ENCODE measurements at places on chromosomes 4 and X.

GRCh38 chr4:913280-913618, 18.9 kb downstream of the GAK start:
- no peak for DNase-seq

GRCh38 chrX:140091125-140091886, 126.0 kb upstream of the CXorf66 start:
- DNase-seq, result peak; percentile 12

GRCh38 chr4:110849461-110849860, 226.6 kb upstream of the PITX2 start:
- no peak for DNase-seq

DNA sequence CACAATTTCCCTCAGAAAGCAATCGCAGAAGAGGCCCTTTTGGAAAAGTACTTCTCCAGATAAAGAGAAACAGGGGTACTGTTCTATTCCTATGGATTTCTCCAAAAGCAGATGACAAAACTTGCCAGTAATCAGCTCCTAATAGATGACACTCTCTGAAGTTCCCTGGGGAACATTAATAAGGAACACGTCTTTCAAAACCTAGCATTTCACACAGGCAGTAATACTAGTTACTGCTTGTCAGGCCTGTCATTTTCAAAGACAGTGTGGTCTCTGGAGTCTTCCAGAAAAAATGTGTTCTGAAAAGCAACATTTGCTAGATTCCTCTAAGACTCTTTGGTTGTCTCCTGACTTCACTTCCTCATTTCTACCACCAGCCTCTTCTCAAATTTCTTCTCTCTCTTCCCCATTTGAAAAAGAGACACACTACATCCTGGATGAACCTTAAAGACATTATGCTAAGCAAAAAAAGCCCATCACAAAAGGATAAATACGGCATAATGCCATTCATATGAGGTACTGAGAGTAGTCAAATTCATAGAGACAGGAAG, 47.3 kb downstream of the CHRDL1 start:
- DNase-seq, result no peak

GRCh38 chr4:77564231-77564630, 41.4 kb upstream of the CXCL13 start:
- no peak for DNase-seq

GRCh38 chr4:15878011-15878410, 60.5 kb downstream of the FGFBP1 start:
- DNase-seq, result no peak

- no peak for DNase-seq
These were observed 281.6 kb downstream of the KLHL13 start for GRCh38 chrX:117835034-117835433.

- DNase-seq, result no peak
These were observed 14.1 kb upstream of the CXCL6 start for GRCh38 chr4:73822389-73822788.

DNA sequence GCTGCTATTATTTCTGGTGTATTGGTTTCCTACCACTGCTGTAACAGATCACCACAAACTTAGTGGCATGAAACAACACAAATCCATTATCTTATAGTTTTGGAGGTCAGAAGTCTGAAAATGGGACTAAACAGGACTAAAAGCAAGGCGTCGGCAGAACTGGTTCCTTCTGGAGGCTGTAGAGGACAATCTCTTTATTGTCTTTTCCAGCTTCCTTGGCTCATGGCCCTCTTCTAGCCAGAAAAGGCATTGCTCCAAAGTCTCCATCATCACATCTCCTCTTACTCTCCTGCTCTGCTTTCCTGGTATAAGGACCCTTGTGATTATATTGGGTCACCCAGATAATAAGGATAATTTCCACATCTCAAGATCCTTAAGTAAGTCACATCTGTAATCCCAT, 121.9 kb downstream of the CLCN4 start:
- DNase-seq, result no peak

DNA sequence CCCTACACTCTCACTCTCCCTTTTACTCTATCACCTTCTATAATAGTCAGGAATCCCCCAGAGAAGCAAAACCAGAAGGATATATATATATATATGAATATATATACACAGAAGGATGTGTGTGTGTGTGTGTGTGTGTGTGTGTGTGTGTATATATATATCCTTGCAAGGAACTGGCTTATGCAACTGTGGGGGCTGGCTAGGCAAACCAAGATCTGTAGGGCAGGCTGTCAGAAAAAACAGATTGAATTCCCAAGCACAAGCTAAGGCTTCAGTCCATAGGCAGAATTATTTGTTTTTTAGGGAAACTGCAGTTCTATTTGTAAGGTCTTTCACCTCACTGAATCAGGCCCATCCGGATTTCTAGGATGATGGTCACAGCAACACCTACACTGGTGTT, 13.0 kb upstream of the KLHL2 start:
- DNase-seq, result no peak

DNA sequence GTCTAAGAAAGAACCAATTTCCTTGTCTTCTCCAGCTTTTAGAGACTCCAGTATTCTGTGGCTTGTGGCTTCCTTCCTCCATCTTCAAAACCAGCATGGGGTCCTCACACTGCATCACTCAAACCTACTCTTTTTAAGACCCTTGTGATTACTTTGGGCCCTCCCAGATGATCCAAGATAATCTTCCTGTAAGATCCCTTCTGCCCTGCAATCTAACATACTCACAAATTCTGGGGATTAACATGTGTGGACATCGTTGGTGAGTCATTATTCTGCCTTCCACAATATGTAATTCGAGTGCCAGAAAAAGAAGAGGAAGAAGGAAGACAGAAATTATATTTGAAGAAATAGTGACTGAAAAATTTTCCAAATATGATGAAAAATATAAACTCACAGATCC, 47.9 kb downstream of the BEND4 start:
- DNase-seq, result no peak

DNA sequence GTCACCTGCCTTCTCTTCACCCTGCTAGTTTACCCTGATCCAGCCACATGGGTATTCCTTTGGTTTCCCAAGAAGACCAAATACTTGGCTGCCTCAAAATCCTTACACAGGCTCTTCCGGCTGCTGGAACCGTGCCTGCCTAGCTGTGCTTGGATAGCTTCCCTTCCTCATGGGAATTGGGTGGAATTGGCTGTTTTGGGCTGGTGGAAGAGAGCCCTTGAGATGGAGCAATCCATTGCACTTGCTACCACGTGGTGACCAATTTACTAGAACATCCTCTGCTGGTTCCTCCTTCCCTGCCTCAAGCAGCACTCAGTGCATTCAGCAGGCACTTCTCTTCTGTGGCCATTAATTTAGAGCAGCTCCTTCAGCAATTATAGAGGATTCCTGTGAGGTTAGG, 119.3 kb upstream of the AP1S2 start:
- DNase-seq, result no peak

DNA sequence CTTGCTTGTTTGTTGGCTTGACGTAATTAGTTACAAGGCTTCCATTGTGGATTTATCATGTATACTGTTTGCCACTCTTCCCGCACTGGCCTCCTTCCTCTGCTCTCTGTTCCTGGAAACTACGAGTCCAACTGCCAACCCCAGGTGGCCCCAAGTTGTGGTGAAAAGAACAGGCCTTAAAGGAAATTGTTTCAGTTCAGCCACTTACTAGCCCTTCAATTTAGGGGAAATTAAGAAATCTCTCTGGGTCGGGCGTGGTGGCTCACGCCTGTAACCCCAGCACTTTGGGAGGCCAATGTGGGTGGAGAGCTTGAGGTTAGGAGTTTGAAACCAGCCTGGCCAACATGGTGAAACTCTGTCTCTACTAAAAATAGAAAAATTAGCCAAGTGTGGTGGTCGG, 28.0 kb downstream of the RBM47 start:
- no peak for DNase-seq

- no peak for DNase-seq
These were observed 33.2 kb upstream of the OCIAD2 start for GRCh38 chr4:48939785-48940184.

GRCh38 chr4:32219306-32220075, 1499.3 kb downstream of the PCDH7 start:
- no peak for DNase-seq

- no peak for DNase-seq
These were observed 167.1 kb downstream of the NSUN7 start for GRCh38 chr4:40916880-40917279.

DNA sequence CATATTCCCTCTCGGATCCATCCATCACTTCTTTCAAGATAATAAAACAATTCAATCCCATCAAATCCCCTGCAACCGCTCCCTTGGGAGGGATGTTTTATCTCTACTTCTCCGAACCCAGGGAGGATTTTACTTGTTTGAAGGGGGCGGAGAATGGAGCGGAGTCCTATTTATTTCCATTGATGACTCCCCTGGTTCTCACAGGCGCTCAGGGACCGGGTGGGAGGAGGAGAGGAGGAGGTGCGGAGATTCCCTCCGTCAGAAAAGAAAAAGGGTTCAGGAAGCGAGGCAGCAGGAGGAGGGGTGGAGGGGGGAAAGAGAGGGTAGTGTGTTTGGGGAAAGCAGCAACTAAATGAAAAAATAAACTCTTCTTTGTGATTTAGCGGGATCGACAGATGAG, 2.1 kb downstream of the NDNF start:
- no peak for DNase-seq

DNA sequence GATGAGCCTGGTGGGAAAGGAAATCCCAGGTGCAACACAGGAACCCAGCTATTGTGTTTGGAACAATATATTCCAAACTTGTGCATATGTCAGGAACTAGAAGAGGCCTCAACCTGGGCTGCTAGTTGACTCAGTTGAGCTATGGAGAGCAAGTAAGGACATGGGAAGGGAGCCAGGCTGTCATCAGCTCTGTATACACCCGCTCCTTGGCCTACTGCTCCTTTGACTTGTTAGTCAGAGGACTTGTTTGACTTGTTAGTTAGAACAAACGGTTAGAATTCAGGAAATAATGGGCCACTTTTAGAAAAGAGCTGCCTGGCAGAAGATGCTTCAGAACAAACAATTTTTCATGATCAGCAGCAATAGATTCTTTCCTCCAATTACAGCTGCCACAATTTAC, 76.4 kb downstream of the CBLL2 start:
- no peak for DNase-seq

GRCh38 chrX:63743596-63743995, 41.4 kb downstream of the ARHGEF9 start:
- DNase-seq, result no peak

DNA sequence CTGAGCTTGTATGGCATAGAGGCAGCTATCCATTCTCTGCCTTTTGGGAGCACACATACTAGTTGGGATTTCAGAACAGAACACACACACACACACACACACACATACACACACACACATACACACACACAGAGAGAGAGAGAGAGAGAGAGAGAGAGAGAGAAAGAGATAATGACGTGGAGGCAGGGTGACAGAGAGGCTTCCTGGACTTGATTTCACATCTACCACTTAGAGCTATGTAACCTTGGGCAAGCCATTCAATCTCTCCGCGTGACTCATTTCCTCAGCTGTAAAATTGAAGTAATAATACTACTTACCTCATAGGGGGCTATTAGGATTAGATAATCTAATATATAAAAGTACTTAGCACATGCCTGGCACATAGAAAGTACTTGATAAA, 12.3 kb upstream of the GRIA3 start:
- no peak for DNase-seq

GRCh38 chr4:6470502-6471306, 1.7 kb downstream of the PPP2R2C start:
- no peak for DNase-seq

DNA sequence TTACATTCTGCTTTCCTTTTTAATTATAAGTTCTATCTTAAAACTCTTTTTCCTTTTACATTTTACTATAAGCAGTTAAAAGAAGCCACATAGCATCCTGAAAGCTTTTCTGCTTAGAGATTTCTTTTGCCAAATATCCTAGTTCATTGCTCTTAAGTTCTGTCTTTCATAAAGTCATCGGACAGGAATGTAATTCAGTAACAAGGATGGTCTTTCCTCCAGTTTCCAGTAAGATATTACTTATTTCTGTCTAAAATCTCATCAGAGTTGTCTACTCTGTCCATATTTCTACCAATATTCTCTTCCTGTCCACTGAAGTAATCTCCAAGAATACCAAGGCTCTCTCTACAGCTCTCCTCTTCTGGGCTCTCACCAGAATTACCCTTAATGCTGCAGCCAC, 37.5 kb upstream of the ADH1C start:
- no peak for DNase-seq

- no peak for DNase-seq
These were observed 12.7 kb upstream of the DCUN1D4 start for GRCh38 chr4:51830156-51830720.

- no peak for DNase-seq
These were observed 85.6 kb upstream of the CXorf66 start for GRCh38 chrX:140050906-140051305.

DNA sequence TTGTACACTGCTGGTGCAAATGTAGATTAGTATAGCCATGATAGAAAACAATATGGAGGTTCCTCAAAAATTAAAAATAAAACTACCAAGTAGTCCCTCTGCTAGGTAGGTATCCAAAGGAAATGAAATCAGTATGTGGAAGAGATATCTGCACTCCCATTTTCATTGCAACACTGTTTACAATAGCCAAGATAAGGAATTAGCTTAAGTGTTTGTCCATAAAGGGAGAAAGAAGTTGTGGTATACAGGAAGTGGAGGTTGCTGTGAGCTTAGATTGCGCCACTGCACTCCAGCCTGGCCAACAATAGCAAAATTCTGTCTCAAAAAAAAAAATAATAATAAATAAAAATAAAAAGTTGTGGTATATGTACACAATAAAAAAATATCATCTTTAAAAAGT, 325.0 kb upstream of the EMCN start:
- DNase-seq, result no peak

GRCh38 chr4:85760511-85760910, 285.6 kb downstream of the ARHGAP24 start:
- DNase-seq, result no peak

DNA sequence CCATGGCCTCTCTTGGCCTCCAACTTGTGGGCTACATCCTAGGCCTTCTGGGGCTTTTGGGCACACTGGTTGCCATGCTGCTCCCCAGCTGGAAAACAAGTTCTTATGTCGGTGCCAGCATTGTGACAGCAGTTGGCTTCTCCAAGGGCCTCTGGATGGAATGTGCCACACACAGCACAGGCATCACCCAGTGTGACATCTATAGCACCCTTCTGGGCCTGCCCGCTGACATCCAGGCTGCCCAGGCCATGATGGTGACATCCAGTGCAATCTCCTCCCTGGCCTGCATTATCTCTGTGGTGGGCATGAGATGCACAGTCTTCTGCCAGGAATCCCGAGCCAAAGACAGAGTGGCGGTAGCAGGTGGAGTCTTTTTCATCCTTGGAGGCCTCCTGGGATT, 8.0 kb downstream of the CLDN2 start:
- DNase-seq, result no peak
